ENCODE measurements at places on chromosomes 6 and 20.

GRCh38 chr6:87922196-87922946 is 125.3 kb upstream of the SPACA1 start:
- DNase-seq, result no peak

GRCh38 chr20:58125726-58126125 is 102.7 kb downstream of the ANKRD60 start:
- DNase-seq, result no peak

DNA sequence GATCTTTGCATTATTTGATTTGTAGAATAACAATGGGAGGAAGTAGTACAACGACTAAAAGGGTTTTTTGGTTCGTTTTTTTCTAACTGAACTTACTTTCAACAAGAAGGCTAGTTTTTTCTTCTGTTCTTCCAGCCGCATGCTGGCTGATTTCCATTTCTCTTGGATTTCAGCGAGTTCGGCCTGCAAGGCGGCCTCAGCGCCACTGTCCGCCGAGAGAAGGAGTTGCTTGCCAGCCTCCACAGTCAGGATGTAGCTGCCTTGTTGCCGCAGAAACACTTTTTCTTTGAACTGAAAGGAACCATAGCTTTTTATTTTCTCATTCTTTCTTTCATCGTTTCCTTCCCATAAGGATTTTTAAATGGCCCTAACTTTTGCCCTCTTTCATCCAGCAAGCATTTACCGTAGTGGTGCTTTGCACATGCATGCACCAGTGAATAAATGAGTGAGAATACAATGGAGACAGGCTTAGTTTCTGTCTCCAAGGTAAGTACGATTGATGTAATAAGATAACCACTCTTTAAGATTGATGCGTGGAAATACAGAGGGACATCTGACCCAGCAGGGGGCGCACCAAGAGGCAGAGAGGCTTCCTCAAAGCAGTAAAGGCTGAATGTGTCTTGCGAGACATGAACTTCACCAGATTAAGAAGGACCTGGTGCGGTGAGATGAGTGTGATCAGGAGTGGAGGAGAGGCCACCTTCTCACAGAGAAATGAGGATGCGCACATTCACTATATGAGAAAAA is 398.8 kb downstream of the ESR1 start:
- no peak for DNase-seq

DNA sequence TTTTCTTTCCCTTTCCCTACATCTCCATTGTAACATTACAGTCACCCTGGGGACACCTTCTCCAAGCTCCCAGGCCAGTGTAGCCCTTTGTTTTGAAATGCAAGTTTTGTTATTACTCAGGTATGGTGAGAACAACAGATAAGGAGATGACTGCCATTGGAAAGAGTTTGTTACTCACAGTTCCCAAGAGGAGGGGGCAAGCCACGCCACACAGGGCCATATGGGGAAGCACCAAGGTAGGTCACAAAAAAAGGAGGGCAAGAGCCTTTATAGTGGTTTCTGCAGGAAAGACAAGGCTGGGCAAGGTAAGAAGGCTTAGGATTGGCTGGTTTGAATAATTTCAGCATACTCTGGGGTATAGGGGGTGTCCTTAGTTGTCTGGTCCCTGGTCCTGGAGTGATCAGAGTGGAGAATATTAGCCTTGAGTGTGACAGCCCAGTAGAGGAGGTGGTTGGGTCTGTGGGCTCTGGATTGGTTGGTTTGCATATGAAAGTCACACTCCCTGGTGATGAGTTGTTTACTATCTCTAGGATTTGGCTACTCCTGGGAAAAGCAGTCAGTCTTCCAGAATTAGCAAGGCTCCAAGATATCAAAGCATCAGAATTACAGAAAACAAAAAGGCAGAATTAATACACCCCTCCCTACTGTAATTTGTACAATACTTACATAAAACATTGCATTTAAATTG is 33.1 kb upstream of the SMLR1 start:
- no peak for DNase-seq
